HuH-7 (cell line): ENCODE measurements at places on chromosomes 2 and 18.

GRCh38 chr2:170930131-170930990 is 1.3 kb downstream of the GORASP2 start:
- DNase-seq = peak; percentile 47

GRCh38 chr2:237912271-237913192 is 53.1 kb downstream of the RAMP1 start:
- no peak for DNase-seq

DNA sequence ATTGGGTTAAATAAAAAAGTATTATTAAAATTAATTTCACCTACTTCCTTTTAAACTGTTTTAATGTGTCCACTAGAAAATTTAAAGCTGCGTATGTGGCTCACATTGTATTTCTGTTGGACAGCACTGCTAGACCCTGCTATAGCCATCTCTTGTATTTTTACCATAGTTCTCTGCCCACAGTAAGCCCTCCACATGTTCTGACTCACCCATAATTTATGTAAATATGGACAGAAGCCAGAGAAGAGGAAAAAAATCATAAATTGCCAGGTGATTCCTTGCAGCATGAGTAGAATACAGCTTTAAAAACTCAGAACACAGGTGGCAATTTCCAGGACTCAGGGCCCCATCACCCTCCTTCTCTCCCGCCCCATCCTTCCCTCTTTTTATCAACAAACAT is 142.4 kb upstream of the MEX3C start:
- no peak for DNase-seq

DNA sequence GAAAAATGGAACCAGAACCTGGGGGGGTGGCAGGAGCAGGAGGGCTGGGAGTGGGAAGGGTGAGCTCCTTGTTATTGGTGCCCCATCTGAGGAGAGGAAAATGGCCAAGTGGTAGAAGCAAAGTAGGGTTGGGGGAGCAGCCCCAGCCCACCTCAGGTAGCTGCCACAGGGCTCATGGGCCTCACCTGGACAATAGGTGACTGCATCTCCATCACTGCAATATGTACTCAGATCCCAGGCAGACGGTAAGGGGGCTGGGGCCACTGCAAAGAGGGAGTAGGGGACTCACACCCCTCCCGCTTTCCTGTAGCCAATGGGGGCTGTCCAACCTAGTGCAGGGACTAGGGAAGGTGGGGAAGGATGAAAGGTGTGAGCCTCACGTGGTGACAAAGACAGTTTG is 4.2 kb downstream of the C2orf81 start:
- DNase-seq = no peak

GRCh38 chr2:68447118-68447517 is 20.0 kb downstream of the FBXO48 start:
- no peak for DNase-seq

GRCh38 chr18:68784071-68784470 is 13.8 kb upstream of the CCDC102B start:
- DNase-seq = no peak

DNA sequence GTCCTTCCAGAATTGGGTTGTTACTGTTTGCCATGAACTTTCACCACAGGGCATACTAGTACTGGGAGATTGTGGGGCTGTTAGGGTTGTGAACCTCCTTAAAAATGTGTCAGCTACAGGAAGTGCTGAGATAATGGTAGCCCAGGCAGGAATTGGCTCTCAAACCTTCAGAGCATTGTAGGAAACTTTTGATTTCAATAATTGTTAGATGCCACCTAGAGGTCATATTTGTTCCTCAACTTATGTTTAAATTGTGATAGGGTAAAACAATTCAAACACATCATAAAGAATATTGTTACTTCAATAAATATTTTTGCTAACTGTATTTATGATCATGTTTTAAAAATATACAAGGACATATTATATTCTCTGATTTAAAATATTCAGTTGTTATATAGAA is 594.6 kb downstream of the ADCYAP1 start:
- DNase-seq = peak; percentile 18

- DNase-seq = peak; percentile 15
Observed at GRCh38 chr2:48508461-48509124, 21.4 kb upstream of the STON1 start.

DNA sequence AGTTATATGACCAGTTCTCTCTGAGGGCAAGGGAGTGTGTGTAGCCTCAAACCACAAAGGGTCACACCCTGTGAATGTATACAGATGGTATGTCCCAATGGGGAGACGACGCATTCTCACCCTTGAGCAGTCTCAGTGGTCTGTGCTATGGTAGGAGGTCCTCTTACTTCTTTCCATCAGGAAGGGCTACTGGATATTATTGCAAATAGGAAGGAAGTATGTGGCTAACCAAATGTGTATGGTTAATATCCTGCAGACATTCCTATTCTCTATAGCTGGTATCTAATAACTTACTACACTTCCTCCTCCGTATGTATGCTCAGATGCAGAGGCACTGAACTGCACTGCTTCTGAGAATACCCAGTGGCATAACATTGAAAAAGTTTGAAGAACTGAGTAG is 306.7 kb upstream of the CCDC68 start:
- no peak for DNase-seq

- DNase-seq = no peak
Observed at GRCh38 chr2:102063487-102063911, 71.7 kb downstream of the IL1R2 start.
